ENCODE measurements at places on chromosomes 1 and 21. TPM values are rescaled to one million over a fixed set of nuclear protein-coding genes. Genes with fewer than 3 reads are reported as not detected.

- H3K4me1 ChIP-seq = no peaks in the 10 kb centered on the region
- no peak for DNase-seq
Observed at GRCh38 chr1:160009801-160010200, 22.0 kb downstream of the PIGM start.

- H3K4me1 ChIP-seq = peaks cover 2% of the 10 kb centered on the region
- H3K27ac ChIP-seq = no peak overlapping the region
- no peaks in the 10 kb centered on the region for H3K27me3 ChIP-seq
- no peaks in the 10 kb centered on the region for H3K36me3 ChIP-seq
- no peak overlapping the region for H3K4me3 ChIP-seq
Observed at GRCh38 chr1:95852483-95853070, 618.6 kb downstream of the RWDD3 start.

DNA sequence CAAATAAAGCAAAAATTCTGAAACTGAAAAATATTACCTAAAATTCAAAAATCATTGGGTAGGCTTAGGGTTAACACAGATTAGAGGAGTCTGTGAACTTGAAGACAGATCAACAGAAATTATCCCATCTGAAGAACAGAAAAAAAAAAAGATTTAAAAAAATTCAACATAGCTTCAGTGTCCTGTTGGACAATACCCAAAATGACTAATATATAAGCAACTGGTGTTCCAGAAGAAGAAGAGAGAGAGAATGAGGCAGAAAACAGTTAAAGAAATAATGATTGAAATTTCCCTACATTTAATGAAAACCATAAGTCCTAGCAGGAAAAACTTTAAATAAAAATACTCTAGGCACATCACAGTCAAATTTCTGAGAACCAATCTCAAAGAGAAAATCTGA is 31.5 kb downstream of the TMCO1 start:
- no peak overlapping the region for H3K4me3 ChIP-seq
- peaks cover 7% of the 10 kb centered on the region for H3K4me1 ChIP-seq
- no peak for DNase-seq
- H3K36me3 ChIP-seq = peaks cover 6% of the 10 kb centered on the region
- H3K27me3 ChIP-seq = no peaks in the 10 kb centered on the region
- H3K27ac ChIP-seq = no peak overlapping the region

DNA sequence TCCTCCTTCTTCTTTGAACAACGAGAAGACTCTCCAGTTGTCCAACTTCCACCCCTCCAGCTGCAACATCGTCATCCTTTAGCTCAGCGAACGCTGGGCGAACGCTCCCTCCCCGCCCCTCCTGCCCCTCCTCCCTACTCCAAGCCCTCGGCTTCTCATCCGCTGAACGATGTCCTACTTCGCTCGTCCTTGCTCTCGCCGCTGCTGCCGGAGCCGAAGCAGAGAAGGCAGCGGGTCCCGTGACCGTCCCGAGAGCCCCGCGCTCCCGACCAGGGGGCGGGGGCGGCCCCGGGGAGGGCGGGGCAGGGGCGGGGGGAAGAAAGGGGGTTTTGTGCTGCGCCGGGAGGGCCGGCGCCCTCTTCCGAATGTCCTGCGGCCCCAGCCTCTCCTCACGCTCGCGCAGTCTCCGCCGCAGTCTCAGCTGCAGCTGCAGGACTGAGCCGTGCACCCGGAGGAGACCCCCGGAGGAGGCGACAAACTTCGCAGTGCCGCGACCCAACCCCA is at the start of gene BCAN:
TSS of gene BCAN (plus strand) at position 357 of the 504 bp plus-strand sequence. CDS start 3,938 bp downstream, outside the sequence.
- peak within 1 kb of the TSS; percentile 32 for H3K4me3 ChIP-seq
- no peaks in the 10 kb centered on the region for H3K36me3 ChIP-seq
- no peaks in the 10 kb centered on the region for H3K4me1 ChIP-seq
- H3K27ac ChIP-seq = no peak within 1 kb of the TSS

PRDM16 gene
- total RNA-seq = 0.67 TPM

DNA sequence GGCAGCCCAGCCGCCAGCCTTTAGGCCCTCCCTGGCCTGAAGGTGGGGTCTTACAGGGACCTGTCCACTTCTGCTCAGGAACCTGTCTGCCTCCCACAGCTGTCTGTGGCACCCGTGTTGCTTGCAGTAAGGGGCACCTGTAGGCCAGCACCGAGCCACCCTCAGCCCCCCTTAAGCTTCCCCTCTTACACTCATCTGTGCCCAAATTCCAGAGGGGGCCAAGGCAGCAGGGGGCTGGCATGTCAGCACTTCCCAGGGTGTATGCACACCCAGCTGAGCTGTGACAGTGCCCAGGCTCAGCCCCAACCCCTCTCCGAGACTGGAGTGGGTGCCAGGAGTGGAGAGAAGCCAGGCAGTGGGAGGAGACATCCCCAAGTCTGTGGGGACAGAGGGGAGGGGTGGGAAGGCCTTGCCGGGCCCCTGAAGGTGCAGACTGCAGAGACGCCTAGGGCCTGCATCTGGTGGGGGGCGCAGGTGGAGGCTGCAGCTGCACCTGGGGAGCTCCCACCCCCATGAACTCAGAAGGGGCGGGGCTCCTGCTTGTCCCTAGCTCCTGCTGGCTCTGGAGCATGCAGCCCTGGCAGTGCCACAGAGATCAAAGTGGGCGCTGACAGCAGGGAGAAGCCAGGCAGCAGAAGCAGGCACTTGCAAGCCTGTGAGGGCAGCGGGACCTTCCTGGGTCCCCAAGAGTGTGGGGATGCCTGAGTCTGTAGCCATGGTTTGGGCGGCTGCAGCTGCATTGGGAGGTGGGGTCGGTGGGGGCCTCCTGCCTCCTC is 5.4 kb upstream of the SLC2A7 start:
- H3K27me3 ChIP-seq = no peaks in the 10 kb centered on the region
- H3K27ac ChIP-seq = no peak overlapping the region
- H3K36me3 ChIP-seq = no peaks in the 10 kb centered on the region
- no peak overlapping the region for H3K4me3 ChIP-seq

DNA sequence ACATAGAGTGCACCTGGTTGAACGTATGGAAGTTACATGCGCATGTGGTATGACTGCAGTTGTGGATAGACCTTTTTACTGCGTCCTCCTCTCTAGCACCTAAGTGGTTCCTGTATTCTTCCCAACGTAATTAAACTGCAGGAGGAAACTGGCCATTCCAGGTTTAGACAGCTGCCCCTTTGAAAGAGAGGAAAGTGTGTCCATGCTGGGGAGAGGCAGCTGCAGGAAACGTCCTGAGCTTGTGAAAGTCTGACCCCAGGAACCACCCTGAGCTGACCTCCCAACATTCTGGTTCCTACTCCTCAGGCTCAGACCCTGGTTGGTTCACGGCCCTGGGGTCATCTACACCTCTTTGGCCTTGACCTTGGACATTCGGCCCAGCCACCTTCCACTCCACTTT is 309.3 kb downstream of the DISC1 start:
- no peaks in the 10 kb centered on the region for H3K36me3 ChIP-seq
- H3K27ac ChIP-seq = no peak overlapping the region
- H3K4me1 ChIP-seq = no peaks in the 10 kb centered on the region
- no peaks in the 10 kb centered on the region for H3K27me3 ChIP-seq

DNA sequence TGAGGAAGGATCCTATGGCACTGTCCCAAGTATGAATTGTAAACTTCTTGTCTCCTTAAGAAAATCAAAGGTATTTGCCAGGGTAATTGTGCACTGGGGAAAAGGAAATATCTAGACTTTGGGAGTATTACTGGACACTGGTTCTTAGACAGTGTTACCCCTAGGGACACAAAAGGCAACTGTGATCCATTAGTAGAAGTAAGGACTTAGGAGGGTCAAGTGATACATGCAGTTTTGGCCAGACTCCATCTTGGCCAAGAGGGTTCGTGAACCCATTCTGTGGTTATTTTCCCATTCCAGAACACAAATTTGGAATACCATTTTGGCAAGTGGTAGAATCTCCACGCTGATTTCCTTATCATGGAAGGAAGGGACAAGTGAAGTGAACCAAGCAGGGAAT is 98.1 kb downstream of the TM2D1 start:
- no peak overlapping the region for H3K27ac ChIP-seq
- no peaks in the 10 kb centered on the region for H3K27me3 ChIP-seq
- DNase-seq = no peak
- no peaks in the 10 kb centered on the region for H3K36me3 ChIP-seq
- H3K4me3 ChIP-seq = no peak overlapping the region
- no peaks in the 10 kb centered on the region for H3K4me1 ChIP-seq

Measured in liver (tissue), 10 donors.